Left renal pelvis (tissue), 4 donors: ENCODE measurements at places on chromosomes 1 and 21. TPM values are rescaled to one million over a fixed set of nuclear protein-coding genes. Genes with fewer than 3 reads are reported as not detected.
A peak's percentile ranks its signal among the peaks of the same experiment; 100 is the strongest.

DNA sequence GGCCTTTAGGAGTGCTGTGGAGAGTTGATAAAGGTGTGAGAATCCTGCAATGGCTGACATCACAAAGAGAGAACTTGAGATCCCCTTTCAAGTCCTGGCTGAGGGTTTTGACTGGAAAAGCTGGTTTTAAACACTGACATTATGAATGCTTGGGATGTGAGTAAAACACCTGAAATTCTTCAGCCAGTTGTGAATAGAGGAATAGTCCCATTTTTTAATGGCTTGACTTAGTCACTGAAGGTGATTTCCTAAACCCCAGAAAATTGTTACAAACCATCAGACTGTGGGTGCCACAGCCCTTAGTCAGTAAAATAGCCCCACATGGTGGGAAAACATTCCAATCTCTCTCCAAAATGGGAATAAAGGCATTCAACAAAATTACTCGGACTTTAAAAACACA is 107.7 kb upstream of the LMO4 start:
- no peak for DNase-seq

DNA sequence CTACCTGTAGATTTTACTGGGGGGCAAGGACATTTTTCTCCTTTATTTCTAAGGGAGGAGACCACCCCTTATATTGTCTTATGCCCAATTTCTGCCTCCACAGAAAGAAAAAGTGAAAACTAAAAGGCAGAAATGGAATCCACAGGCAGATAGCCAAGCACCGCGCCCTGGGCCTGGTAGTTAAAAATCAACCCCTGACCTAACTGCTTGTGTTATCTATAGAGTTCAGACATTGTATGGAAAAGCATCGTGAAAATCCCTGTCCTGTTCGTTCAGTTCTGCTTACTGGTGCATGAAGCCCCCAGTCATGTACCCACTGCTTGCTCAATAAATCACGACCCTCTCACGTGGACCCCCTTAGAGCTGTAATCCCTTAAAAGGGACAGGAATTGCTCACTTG is 33.7 kb upstream of the IL6R start:
- DNase-seq, result no peak

GRCh38 chr1:119594376-119594775 is 53.7 kb downstream of the ZNF697 start:
- DNase-seq, result no peak

GRCh38 chr1:2330519-2331199 is 60.7 kb downstream of the MORN1 start:
- no peak for DNase-seq

GRCh38 chr1:54863267-54863665 is 23.7 kb downstream of the DHCR24 start:
- no peak for DNase-seq

- DNase-seq, result no peak
Observed at GRCh38 chr1:226526801-226527595, 21.6 kb upstream of the STUM start.

- DNase-seq, result no peak
Observed at GRCh38 chr1:111223126-111223685, 4.3 kb upstream of the CHI3L2 start.

DNA sequence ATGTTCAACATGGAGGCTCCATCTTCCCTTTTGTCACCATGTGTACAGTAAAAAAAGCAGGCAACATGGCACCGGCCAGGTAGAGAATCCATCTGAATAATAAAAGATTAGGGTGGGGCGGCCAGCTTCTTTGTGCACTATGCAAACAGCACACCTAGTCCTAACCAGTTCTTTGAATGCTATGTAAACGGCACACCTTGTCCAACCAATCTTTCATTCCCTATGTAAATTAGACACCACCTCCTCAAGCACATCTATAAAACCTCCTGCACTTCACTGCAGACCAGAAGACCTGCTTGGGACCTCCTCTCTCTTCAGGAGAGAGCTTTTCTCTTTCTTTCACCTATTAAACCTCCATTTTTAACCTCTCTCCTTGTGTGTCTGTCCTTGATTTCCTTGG is 28.2 kb downstream of the TFB2M start:
- DNase-seq, result no peak

DNA sequence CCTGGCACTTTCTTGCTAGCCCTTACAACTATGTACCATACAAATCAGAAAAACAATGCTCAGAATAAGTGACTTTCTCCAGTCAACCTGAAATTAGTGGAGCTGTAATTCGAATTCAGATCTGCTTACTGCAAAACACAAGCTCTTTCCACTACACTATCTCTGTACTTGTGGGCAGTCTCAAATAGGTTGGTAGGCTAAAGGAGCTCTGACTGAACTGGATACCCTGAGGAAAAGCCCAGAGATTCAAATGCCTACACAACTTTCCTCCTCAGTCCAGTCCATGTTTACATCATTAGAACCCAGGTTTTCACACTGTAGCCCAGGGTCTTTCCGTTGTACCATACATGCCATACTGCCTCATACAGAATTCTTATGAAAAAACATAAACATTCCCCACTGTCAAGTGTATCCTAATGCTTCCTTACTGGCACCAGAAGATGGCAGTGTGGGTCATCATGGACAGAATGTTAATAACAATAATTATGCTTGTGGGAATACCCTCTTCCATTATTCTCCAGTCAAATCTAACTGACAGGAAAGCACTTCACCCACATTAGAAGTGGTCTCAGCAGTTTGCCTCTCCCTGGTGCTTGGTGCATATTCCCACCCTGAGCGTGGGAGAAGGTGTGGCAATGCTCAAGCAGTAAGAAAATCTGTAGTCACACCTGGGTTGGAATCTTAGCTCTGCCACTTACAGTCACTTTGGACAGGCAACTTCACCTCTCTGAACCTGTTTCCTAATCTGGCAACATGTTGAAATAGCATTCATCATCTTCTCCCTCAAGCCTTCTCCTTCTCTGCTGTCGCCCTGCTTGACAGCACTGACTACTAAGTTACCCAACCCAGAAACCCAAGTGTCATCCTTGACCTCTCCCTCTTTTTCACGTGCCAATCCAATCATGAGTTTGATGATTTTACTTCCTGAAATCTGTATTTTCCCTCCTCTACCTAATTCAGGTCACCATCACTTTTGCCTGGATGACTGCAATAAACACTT is 14.4 kb upstream of the ZFYVE9 start:
- DNase-seq, result peak; percentile 27

DNA sequence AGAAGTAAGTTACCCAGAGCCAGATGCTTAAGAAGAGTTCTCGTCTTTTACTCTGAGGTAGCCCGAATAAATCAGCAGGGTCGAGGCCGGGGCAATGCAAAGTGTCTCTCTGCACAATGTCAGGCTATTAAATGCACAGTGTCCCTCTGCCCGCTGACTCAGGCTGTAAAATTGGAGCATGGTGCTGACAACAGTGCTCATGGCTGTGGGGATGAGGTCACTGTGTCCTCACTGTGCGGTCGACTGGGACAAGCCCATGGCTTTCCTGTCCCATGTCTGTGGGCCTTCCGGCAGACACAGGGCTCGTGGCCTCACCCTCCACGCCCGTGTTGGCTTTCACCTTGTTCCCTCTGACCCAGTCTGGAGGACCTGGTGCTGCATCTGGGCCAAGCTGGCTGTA is 14.6 kb upstream of the SLC2A1 start:
- no peak for DNase-seq

DNA sequence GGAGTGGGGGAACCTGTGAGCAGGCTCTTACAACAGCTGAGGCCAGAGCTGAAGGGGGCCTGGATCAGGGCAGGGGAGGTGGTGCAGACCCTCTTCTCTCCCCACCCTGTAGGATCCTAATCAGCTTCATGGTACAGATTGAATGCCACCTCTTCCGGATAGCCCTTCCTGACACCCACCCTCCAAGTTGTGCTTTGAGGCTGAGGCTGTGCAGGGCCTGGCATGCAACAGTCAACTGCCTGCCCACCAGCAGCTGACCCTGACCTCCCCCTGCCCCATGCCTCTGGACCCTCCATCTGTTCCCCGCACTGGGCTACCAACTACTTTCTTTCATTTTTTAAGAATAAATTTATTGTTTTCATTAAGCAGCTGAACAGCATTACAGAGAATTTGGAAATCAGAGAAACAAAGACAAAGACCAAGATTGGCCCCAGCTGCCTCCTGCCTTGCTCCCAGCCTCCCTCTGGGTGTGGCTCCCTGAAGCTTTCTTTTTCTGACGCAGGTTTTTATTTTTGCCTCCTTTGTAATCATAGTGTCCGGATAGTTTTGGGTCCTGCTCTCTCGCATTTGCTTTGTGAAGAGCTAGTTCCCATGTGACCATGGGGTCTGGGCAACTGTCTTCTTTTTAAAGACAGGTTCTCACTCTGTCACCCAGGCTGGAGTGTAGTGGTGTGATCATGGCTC is 12.8 kb downstream of the ZNF362 start:
- DNase-seq, result no peak

DNA sequence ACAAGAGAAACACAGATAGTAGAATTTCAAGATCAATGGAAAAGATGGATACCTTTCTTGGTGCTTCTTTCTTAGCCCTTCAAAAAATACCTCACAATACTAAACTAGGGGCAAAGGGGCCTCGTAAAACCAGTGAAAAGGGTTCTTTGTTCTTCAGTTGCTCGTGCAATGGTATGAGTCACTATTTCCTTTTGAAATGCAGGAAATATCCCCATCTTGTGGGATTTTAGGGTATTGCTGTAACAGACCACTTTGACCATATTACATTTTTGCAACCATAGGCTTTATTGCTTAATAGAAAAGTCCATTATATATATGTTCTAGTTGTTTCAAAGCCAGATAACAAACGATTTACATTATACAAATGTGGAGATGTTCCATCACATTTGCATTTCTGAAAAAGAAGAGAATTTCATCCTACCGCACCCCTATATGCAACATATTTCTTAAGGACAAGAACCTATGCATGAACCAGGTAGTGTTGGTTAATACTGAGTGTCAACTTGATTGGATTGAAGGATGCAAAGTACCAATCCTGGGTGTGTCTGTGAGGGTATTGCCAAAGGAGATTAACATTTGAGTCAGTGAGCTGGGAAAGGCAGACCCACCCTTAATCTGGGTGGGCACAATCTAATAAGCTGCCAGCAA is 88.6 kb upstream of the PKN2 start:
- no peak for DNase-seq

GRCh38 chr21:40765811-40766210 is 81.1 kb downstream of the DSCAM start:
- DNase-seq, result no peak

- DNase-seq, result no peak
Observed at GRCh38 chr21:36169470-36170128, 13.0 kb downstream of the DOP1B start.

GRCh38 chr1:184672013-184672726 is 82.5 kb downstream of the EDEM3 start:
- no peak for DNase-seq

- DNase-seq, result no peak
Observed at GRCh38 chr1:1150100-1150499, 23.6 kb upstream of the TTLL10 start.

Gene CD53
- polyA plus RNA-seq, result 15.4 TPM

Gene ZNF593OS
- 1.2 TPM for polyA plus RNA-seq

Gene HRNR
- polyA plus RNA-seq, result 0.20 TPM

Gene KPRP
- polyA plus RNA-seq, result not detected

Gene LGR6
- 0.82 TPM for polyA plus RNA-seq

Gene LCE7A
- not detected for polyA plus RNA-seq

Gene AADACL4
- 1.0 TPM for polyA plus RNA-seq
